BJ (cell line): ENCODE measurements at places on chromosomes 12 and 14. TPM values are rescaled to one million over a fixed set of nuclear protein-coding genes. Genes with fewer than 3 reads are reported as not detected.

DNA sequence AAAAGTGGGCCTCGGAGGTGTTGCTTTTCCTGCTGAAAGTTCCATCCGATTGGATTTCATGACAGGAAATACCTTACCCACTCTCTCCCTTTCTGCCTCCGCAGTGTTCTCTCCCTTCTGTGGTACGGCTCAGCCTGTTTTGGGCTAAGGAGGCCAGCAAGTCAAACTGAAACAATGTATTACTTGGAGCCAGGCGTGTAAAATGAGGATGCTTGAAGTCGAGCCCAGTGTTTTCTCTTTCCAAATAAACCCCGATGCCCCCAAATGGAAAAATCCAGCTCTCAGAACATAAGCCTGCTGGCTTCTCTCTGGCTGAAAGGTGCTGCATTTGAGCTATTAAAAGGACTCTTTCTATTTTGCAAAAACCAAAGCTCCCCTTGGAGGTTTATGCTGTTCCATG, 124.7 kb downstream of the ZNF664 start:
- DNase-seq: no peak

Gene TIMELESS
- polyA plus RNA-seq: 2.3 and 2.9 TPM in 2 replicates

GRCh38 chr14:38339696-38340095, 83.8 kb upstream of the CLEC14A start:
- DNase-seq: peak; percentile 76

GRCh38 chr12:47752552-47752951, 6.1 kb downstream of the RAPGEF3 start:
- no peak for DNase-seq

Gene MYO1H
- polyA plus RNA-seq: not detected in 2 replicates

- DNase-seq: no peak
Measured at GRCh38 chr14:51093371-51094281, 1.3 kb downstream of the TRIM9 start.

Gene HOXC5
- 0.06 TPM in 1 of 2 replicates, not detected in the other for polyA plus RNA-seq
